ENCODE measurements at places on chromosomes 5 and 9.
A peak's percentile ranks its signal among the peaks of the same experiment; 100 is the strongest.

- no peak for DNase-seq
Observed at GRCh38 chr9:87950765-87951488, 23.4 kb downstream of the CDK20 start.

DNA sequence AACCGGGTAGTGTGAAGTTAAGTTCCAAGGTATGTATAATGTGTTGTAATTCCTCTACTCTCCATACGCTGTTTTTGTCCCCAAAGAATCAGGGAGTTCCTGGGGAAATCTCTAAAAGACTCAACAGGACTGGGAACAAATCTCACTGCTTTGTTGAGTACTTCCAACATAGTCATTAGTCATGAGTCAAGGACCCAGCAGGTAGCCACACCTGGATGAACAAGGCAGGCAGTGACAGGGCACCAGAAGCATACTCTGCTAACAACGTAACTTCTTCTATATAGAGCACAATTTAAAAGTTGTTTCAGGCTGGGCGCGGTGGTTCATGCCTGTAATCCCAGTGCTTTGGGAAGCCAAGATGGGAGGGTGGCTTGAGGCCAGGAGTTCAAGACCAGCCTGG lies 126.8 kb downstream of the SLC1A3 start:
- DNase-seq, result no peak

- DNase-seq, result no peak
Observed at GRCh38 chr9:89732295-89732938, 127.6 kb downstream of the GADD45G start.

DNA sequence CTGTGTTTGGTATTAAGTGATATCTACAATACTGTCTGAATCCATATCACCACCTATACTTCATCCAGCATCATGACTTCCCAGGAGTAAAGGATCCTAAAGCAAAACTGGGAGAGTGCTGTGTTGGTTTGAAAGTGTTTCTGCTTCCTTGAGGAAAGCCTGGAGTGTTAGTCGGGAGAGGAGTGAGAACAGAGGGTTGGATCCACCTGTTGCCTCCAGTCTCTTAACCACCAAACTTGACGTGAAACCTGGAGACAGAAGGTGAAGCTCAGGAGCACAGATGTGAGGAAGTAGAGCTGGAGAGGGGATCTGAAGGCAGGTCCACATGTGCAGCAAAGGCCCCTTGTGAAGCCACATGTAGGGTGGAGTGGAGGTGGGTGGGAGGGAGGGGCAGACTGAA lies 88.2 kb downstream of the EGFLAM start:
- DNase-seq, result no peak

DNA sequence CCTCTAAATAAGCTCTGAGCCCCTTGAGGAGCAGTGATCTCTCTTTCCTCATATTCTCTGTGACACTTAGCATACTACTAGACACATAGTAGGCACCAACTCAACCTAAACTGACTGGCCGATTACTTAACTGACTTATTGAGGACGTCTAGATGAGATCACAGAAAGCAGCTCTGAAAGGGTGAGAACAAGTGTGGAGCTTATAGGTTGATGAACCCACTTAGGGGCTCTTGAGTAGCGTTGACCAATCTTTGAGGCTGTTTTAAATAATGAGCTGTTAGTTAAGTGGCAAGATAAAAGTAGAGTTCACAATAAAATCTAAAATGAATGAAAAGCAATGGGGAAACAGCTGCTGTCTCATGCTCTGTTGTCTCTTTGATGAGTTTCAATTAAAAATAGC lies 124.7 kb upstream of the TNPO1 start:
- no peak for DNase-seq

DNA sequence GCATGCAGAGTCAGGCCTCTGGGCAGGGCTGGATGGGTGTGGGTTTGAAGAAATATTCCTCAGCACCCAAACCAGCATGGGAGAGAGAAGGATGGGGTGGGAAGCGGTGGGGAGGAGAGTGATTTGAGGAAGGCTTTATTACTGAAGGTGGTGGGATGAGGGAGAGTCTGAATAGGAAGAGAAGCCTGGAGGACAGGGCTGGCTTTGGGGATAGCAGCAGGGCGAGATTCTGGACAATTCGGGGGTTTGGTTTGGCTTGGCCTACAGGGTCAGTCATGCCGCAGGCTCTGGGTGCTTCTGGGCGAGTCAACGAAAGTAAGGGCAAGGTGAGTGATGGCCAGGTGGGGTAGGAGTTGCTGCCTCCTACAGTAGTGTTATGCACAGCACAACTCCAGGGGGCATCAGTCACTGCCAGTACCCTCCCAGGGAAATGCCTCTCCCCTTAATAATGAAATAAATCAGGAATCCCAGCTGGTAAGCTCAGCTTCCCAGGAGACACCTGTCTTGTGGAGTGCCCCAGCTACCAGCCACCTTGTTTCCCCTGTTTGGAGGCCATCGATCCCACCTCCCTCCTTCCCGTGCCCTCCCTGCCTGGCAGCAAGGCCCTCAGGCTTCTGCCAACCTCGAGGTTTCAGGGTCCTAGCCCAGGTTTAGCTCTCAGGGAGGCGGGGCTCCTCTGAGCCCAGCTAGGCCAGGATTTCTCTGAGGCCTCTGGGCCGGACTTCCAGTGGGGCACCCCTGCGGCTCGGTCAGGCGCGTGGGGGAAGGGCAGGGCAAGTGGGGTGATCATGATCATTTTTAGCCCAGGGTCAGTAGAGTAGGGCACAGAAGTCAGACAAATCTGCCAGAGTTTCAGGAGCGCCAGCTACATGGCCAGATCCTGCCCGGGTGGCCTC lies 741 bp upstream of the NKX2-5 start:
- DNase-seq, result no peak

GRCh38 chr5:1914471-1914870 lies 31.7 kb upstream of the IRX4 start:
- DNase-seq, result no peak

- peak; percentile 71 for DNase-seq
Observed at GRCh38 chr9:83219154-83219923, 156.4 kb upstream of the RASEF start.

DNA sequence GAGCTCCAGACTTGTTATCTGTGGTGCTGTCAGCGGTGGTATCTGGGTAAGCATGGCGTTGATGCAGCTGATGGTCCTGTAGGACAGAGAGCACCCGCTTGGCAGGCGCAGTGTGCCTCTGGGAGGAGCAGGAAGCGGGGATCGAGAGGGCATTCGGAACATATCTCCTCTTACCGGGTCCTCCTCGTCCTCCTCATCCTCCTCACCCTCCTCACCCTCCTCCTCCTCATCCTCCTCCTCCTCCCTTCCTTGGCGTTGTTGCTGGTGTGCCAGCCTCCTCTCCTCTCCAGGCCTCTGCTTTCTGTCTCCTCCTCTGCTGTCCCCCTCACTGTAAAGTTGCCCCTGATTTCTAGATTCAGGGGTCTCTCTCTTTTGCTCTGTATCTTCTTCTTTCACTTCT lies 21.2 kb downstream of the ECM2 start:
- no peak for DNase-seq

GRCh38 chr5:31941151-31941755 lies 232.9 kb downstream of the GOLPH3 start:
- no peak for DNase-seq

GRCh38 chr5:34533582-34534522 lies 122.3 kb upstream of the RAI14 start:
- no peak for DNase-seq

- no peak for DNase-seq
Observed at GRCh38 chr5:122358372-122358979, 46.4 kb downstream of the SNCAIP start.
